Caki2 (cell line): ENCODE measurements at places on chromosomes 2 and 18. TPM values are rescaled to one million over a fixed set of nuclear protein-coding genes. Genes with fewer than 3 reads are reported as not detected.

DNA sequence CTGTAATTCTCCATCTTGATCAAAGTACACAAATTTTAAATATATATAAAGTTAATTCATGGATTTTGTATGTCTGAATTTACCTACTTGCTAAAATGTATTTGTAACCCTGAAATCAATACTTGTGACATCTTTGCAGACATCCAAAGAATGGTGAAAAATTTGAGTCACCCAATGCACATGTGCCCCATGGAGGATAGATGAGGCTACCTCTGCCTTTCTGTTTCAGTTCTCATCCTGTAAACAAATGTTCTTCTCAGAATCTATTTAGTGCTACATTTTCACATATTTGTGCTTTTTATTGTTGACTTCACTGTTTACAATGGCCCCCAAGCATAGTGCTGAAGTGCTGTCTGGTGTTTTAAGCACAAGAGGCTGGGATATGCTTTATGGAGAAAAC, 171.5 kb downstream of the LRATD1 start:
- DNase-seq: no peak

DNA sequence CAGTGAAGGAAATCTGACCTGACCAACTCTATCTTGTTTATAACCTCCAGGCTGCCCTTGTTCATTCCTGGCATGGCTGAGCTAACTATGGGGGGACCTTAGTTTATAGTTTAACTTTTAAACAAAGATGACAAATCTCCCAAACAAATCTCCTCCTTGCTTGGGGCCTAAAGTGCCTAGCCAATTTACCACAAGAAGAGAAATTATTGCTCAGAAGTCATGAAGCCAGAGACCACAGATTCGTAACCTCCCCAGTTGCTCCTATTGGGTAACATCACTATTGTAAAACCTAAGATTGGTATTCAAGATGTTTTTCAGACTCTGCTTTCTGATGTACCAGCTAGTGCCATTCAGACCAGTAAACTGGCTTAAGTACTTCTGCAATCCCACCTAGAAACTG, 649.4 kb upstream of the SLC8A1 start:
- DNase-seq: no peak

DNA sequence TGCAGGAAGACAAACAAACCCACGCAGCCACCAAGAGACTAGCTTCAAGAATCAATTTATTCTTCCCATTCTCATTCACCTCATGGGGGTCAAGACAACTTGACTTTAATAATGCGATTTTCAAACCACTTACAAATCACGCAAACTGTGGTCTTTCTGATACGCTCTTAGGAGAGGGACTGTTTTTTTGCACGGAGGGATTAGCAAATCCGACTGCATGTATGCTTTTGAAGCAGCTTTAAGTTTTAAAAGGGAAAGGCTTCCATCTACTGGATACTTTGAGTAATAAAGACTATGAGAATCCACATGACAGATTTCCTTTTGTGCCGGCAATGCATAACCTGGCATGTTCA, 322.9 kb upstream of the KCNJ3 start:
- DNase-seq: peak; percentile 5

GRCh38 chr2:241633561-241633960, 3.4 kb downstream of the THAP4 start:
- no peak for DNase-seq

DNA sequence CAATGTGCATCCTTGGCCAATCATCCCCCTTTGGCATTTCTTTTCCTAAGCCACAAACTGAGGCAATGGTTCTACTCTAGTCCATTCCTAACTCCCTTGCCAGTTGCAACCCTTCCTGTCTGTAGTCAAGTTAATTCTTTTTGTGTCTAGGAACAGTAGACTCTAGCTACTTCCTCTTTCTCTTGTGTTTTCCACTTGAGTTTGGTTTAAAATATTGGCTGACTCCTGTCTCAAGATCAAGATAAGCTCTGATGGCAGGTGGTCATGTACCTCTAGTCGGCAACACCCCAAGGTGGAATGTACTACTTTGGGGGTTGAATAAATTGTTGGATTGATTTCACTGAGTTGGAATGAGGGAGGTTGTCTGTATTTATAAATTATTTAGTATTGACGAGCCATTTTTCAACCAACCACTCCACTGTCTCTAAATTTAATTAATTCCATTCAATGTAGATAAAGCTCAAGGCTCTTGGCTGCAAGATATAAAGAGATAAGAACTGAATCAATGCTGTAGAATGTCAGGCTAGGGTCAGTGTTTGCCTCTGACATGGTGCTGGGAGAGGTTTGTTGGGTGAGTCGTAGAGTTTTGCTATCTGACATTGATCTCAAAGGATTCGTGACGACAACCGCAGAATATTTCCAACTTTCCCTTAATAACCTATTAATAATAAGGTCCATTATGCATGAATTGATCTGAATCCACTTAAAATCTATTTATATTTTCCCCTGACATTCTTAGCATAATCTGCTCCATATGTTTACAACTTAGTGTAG, 188.7 kb upstream of the APCDD1 start:
- no peak for DNase-seq

The ERBB4 gene
- 0.10 TPM in 1 of 2 replicates, not detected in the other for total RNA-seq

The RGPD8 gene
- 0.81 and 13.0 TPM in 2 replicates for total RNA-seq

The TYMS gene
- 169 and 173 TPM in 2 replicates for total RNA-seq
